ENCODE measurements at places on chromosomes 2 and 18. TPM values are rescaled to one million over a fixed set of nuclear protein-coding genes. Genes with fewer than 3 reads are reported as not detected.

Gene LCT
- not detected for total RNA-seq

Gene DCDC2C
- not detected for total RNA-seq

Gene MAB21L4
- 0.43 TPM for total RNA-seq

GRCh38 chr2:14621114-14621513 is 11.4 kb upstream of the LRATD1 start:
- no peak overlapping the region for H3K4me3 ChIP-seq
- peaks cover 3% of the 10 kb centered on the region for H3K27me3 ChIP-seq

- DNase-seq, result no peak
- no peak overlapping the region for H3K27ac ChIP-seq
- no peaks in the 10 kb centered on the region for H3K36me3 ChIP-seq
- H3K27me3 ChIP-seq, result no peaks in the 10 kb centered on the region
- H3K4me1 ChIP-seq, result no peaks in the 10 kb centered on the region
- no peak overlapping the region for H3K4me3 ChIP-seq
These were observed 67.9 kb downstream of the MRO start for GRCh38 chr18:50751947-50752346.

Gene ANKRD23
- 2.5 TPM for total RNA-seq

- H3K4me3 ChIP-seq, result no peak overlapping the region
- H3K27me3 ChIP-seq, result no peaks in the 10 kb centered on the region
- H3K36me3 ChIP-seq, result no peaks in the 10 kb centered on the region
- H3K4me1 ChIP-seq, result peaks cover 4% of the 10 kb centered on the region
- DNase-seq, result no peak
- H3K27ac ChIP-seq, result no peak overlapping the region
These were observed 188.0 kb upstream of the NT5C1B start for GRCh38 chr2:18777250-18777812.

GRCh38 chr18:75106746-75107145 is 102.2 kb downstream of the PTGR3 start:
- DNase-seq, result no peak
- no peaks in the 10 kb centered on the region for H3K27me3 ChIP-seq
- no peak overlapping the region for H3K4me3 ChIP-seq
- no peaks in the 10 kb centered on the region for H3K4me1 ChIP-seq
- no peaks in the 10 kb centered on the region for H3K36me3 ChIP-seq
- H3K27ac ChIP-seq, result no peak overlapping the region

DNA sequence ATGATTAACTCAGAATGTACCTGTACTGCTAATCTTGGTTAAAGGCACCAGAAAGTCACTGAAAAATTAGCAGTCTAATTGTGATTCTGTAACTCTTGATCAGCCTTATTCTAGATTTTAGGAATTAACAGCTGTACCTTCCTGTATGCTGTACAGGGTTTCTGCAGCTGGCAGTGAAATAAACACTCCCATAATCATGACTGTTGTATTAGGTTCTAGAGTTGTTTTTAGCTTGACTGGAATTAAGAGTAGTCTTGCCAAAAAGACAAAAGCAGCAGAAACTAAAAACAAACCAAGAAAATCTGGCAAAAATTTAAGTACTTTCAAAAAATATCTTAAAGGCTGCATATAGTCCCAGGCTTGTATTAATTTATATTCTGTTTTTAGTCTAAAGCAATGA is 103.5 kb downstream of the SOS1 start:
- H3K36me3 ChIP-seq, result peaks cover 10% of the 10 kb centered on the region
- DNase-seq, result no peak
- H3K27me3 ChIP-seq, result no peaks in the 10 kb centered on the region
- H3K27ac ChIP-seq, result no peak overlapping the region
- H3K4me3 ChIP-seq, result no peak overlapping the region
- H3K4me1 ChIP-seq, result no peaks in the 10 kb centered on the region

DNA sequence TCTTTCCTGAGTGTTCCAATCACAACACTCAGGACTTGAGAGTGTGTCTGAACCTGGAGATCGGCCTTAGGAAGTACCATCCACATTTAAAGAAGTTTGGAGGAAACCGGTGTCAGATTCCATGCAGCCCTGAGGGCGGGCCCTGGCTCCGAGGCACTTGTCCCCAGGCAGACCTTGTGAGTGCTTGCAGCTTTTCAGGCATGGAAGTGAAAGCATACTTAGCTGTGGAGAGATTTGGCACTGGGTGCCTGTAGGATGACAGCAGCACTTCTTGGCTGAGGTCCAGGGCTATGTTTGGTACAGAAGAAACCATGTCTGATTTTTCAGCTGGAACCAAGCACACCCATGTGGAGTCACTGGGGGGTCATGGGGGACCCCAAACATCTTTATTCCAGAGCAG is 230.8 kb downstream of the SEPTIN10 start:
- H3K4me1 ChIP-seq, result peaks cover 5% of the 10 kb centered on the region
- no peaks in the 10 kb centered on the region for H3K27me3 ChIP-seq
- no peak overlapping the region for H3K27ac ChIP-seq
- H3K4me3 ChIP-seq, result no peak overlapping the region
- DNase-seq, result peak; percentile 58

- no peaks in the 10 kb centered on the region for H3K36me3 ChIP-seq
- H3K27ac ChIP-seq, result no peak overlapping the region
- H3K27me3 ChIP-seq, result no peaks in the 10 kb centered on the region
- H3K4me3 ChIP-seq, result no peak overlapping the region
- no peaks in the 10 kb centered on the region for H3K4me1 ChIP-seq
These were observed 361.2 kb downstream of the CTNNA2 start for GRCh38 chr2:79874015-79874414.

GRCh38 chr2:88458633-88459032 is 6.1 kb upstream of the FOXI3 start:
- no peak overlapping the region for H3K27ac ChIP-seq
- no peaks in the 10 kb centered on the region for H3K36me3 ChIP-seq
- H3K4me3 ChIP-seq, result no peak overlapping the region
- no peak for DNase-seq

Gene CAPN14
- total RNA-seq, result 0.14 TPM

DNA sequence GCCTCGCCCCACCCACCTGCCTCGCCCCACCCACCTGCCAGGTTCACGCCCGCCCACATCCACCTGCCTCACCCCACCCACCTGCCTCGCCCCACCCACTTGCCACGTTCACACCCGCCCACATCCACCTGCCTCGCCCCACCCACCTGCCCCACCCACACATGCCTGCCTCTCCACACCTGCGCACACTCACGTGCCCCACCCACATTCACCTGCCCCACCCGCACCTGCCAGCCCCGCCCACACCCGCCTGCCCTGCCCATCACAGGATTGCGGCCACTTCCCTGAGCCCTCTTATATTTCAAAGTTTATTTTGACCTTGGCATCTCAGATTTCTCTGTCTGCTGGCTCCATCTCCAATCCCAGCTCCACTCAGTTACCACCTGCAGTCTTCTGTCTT is 217.5 kb upstream of the SOX11 start:
- no peaks in the 10 kb centered on the region for H3K27me3 ChIP-seq
- no peaks in the 10 kb centered on the region for H3K4me1 ChIP-seq
- no peaks in the 10 kb centered on the region for H3K36me3 ChIP-seq
- DNase-seq, result no peak

- no peaks in the 10 kb centered on the region for H3K27me3 ChIP-seq
- H3K4me3 ChIP-seq, result no peak overlapping the region
- DNase-seq, result no peak
- H3K36me3 ChIP-seq, result no peaks in the 10 kb centered on the region
- H3K27ac ChIP-seq, result no peak overlapping the region
- no peaks in the 10 kb centered on the region for H3K4me1 ChIP-seq
These were observed 3.9 kb downstream of the MARCO start for GRCh38 chr2:118945881-118946280.

Gene MC5R
- total RNA-seq, result 0.26 TPM

GRCh38 chr2:43169099-43169945 is 57.1 kb downstream of the ZFP36L2 start:
- H3K4me1 ChIP-seq, result peaks cover 18% of the 10 kb centered on the region
- H3K4me3 ChIP-seq, result peak overlapping the region; percentile 28
- DNase-seq, result no peak
- H3K36me3 ChIP-seq, result no peaks in the 10 kb centered on the region
- no peaks in the 10 kb centered on the region for H3K27me3 ChIP-seq

Gene COLEC12
- total RNA-seq, result 11.6 TPM

- H3K36me3 ChIP-seq, result no peaks in the 10 kb centered on the region
- H3K4me1 ChIP-seq, result no peaks in the 10 kb centered on the region
- DNase-seq, result no peak
- no peak overlapping the region for H3K4me3 ChIP-seq
These were observed 420.6 kb upstream of the UBE2E3 start for GRCh38 chr2:180559771-180560170.

DNA sequence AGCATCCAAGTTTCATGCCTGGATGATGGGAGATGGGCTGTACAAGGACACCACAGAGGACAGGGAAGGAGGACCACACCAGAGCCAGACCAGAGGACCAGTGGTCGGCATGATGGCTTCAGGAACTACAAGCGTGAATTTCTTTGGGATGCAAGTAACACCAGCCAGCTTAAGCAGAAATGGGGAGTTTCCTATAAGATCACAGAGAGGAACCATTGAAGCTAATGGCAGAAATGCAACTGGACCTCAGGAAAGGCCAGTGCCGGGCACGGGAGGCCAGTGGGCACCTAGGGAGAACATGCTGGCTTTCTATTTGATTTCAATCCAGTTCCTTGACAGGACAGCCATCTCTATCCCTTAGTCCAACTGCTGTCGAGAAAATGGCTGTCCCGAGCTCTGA is 145.4 kb downstream of the SH3BP4 start:
- no peaks in the 10 kb centered on the region for H3K27me3 ChIP-seq
- no peak overlapping the region for H3K4me3 ChIP-seq
- DNase-seq, result no peak
- H3K27ac ChIP-seq, result no peak overlapping the region
- H3K36me3 ChIP-seq, result no peaks in the 10 kb centered on the region

DNA sequence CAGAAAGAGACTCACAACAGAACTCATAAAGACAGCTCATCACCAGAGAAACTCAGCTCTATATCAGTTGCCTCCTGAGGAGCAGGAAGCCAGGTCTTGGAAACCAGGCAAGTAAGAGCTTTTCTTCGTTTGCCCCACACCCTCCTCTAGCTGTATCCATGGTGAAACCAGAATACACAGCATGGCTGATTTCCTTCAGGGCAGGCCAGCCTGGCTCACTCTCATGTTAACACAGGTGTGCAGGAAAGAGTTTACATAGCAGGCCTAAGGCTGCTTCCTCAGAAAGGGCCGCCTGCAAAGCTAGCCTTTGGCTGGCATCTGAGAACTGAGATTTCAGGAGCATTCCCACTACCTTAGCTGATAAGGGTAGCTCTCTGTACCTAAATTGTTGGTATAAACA is 65.7 kb downstream of the KLHL14 start:
- H3K36me3 ChIP-seq, result no peaks in the 10 kb centered on the region
- no peaks in the 10 kb centered on the region for H3K4me1 ChIP-seq
- no peak for DNase-seq
- no peak overlapping the region for H3K27ac ChIP-seq
- H3K4me3 ChIP-seq, result no peak overlapping the region
- no peaks in the 10 kb centered on the region for H3K27me3 ChIP-seq

Gene LIMS3
- 3.2 TPM for total RNA-seq

Gene ACMSD
- not detected for total RNA-seq

Gene MATN3
- 13.3 TPM for total RNA-seq

- no peaks in the 10 kb centered on the region for H3K36me3 ChIP-seq
- DNase-seq, result no peak
- no peaks in the 10 kb centered on the region for H3K27me3 ChIP-seq
- H3K27ac ChIP-seq, result no peak overlapping the region
- no peaks in the 10 kb centered on the region for H3K4me1 ChIP-seq
These were observed 1677.7 kb downstream of the SUCLG1 start for GRCh38 chr2:82781176-82781915.

Gene GCKR
- total RNA-seq, result not detected

DNA sequence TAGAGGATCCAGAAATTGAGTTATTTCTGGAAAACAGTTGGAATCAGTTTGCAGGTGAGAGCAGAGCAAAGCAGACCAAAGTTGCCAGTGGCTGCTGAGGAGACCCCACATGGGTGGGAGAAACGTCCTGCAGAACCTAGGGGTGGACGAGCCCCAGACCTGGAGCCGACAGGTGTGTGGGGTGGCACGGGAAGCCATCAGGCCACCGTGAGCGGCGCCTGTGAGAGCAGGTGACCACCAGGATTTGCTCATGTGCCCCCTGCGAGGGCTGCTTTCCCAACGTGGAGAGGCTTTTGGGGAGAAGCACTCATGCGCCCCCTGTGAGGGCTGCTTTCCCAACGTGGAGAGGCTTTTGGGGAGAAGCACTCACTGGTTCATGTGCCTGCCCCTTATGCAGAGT is 116.8 kb upstream of the NFATC1 start:
- DNase-seq, result no peak
- no peak overlapping the region for H3K4me3 ChIP-seq
- H3K27me3 ChIP-seq, result no peaks in the 10 kb centered on the region
- H3K36me3 ChIP-seq, result peaks cover 2% of the 10 kb centered on the region
- H3K4me1 ChIP-seq, result no peaks in the 10 kb centered on the region

DNA sequence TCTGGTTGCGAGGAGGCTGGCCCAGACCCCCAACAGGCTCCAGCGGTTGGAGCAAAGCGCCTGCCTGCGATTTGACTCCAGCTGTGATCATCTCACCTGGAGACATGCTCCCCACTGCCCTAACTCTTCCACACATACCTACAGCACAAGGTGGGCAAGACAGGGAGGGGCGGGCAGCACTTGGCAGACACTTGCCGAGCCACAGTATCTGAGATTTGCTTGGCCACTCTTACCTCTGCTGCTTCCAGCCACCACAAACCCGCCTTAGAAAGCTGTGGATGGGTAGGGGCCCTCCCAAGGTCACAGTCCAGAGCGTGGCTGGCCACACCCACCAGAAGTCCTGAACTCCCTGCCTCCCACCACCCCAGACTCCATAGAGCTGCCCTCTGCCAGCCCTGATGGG is 8.2 kb downstream of the CYP26B1 start:
- peaks cover 21% of the 10 kb centered on the region for H3K27me3 ChIP-seq
- DNase-seq, result no peak
- H3K4me1 ChIP-seq, result peaks cover 6% of the 10 kb centered on the region
- H3K36me3 ChIP-seq, result no peaks in the 10 kb centered on the region
- H3K4me3 ChIP-seq, result no peak overlapping the region

GRCh38 chr2:191197096-191197495 is 46.3 kb upstream of the STAT4 start:
- H3K27me3 ChIP-seq, result no peaks in the 10 kb centered on the region
- DNase-seq, result no peak
- no peak overlapping the region for H3K4me3 ChIP-seq
- H3K27ac ChIP-seq, result no peak overlapping the region

Gene CNGA3
- not detected for total RNA-seq

Gene KRCC1
- total RNA-seq, result 17.7 TPM

DNA sequence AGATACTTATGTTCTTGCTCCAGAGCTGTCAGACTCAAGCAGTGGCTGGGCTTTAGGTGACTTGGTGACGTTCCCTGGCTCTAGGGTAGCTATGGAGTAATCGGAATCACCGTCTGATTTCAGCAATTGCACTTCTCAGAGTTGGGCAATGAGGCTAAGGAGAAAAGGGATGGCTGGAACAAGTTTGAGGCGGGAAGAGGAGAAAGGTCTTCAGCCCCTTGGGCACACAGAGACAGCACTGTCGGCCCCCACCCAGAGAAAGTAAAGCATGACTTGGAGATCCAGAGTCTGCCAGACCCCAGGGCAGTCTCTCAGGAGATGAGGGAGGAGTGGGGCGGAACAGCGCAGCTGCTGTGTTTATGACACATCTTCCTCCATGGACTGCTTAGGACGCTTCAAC is 114.5 kb downstream of the KLHL29 start:
- H3K4me3 ChIP-seq, result no peak overlapping the region
- no peak for DNase-seq
- H3K36me3 ChIP-seq, result no peaks in the 10 kb centered on the region

Measured in astrocyte (in vitro differentiated cells and primary cell).